Stimulated activated CD4-positive, alpha-beta T cell treated with anti-CD3 and anti-CD28 coated beads, Interleukin-1b, Interleukin-23, amount 100 ng/mL, for 4 hours (primary cell): ENCODE measurements at places on chromosomes 4 and X.

DNA sequence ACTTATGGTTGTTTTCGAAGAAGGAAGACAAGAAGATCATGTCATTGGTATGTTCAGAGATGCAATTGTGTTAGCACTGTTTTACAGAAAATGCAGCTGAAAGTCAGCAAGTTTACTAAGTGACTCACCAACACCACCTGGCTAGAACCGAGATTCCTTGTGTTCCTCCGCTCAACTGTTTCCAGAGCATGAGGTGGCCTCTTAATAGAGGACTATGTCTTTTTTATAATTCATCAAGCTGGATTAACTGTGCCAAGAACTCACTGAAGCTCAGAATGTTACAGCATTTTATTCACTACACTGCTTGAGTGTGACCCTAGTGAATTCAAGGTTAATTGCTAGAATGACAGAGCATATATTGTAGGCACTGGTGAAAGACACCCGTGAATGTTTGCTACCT lies 1573.5 kb upstream of the TENM3 start:
- no peak for DNase-seq

DNA sequence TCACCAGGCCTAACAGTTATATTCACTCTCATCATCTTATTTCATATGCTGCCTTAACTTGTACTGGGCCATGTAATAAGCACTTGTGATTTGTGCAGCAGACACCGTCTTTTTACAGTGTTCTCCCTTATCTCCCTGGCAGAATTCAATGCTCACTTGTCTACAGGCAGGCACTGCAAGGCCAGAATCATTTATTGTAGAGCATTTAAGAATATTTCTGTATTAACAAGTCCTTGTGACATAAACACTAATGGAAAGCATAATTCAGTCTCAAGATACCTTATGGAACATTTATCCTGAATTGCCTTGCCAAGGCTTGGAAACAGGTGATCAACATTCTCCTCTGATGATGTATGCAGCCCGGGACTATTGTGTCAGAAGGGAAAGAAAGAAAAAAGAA lies 808.9 kb downstream of the STPG2 start:
- DNase-seq: no peak

DNA sequence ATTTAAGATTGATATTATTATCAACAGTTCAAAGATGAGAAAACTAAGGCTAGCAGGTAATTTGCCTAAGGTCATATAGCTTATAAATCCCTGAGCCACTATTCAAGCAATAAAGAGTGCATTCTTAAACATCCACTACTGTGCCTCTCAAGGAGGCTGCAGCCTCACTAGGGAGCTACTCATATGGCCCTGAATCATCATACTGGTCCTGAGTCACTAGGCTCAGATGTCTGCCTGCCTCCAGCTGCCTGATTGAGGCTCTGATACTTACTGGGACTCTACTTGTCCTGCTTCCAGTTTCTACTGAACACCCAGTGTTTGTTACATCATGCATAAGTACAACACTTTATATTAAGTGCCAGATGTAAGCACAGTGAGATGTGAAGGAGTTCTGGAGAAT lies 110.7 kb downstream of the AASDH start:
- DNase-seq: no peak

- DNase-seq: no peak
These were observed 7.5 kb upstream of the KLHL5 start for GRCh38 chr4:39054497-39054896.

DNA sequence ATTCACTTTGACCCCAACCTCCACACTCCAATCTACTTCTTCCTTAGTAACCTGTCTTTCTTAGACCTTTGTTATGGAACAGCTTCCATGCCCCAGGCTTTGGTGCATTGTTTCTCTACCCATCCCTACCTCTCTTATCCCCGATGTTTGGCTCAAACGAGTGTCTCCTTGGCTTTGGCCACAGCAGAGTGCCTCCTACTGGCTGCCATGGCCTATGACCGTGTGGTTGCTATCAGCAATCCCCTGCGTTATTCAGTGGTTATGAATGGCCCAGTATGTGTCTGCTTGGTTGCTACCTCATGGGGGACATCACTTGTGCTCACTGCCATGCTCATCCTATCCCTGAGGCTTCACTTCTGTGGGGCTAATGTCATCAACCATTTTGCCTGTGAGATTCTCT lies 344 bp downstream of the OR13H1 start:
- no peak for DNase-seq

DNA sequence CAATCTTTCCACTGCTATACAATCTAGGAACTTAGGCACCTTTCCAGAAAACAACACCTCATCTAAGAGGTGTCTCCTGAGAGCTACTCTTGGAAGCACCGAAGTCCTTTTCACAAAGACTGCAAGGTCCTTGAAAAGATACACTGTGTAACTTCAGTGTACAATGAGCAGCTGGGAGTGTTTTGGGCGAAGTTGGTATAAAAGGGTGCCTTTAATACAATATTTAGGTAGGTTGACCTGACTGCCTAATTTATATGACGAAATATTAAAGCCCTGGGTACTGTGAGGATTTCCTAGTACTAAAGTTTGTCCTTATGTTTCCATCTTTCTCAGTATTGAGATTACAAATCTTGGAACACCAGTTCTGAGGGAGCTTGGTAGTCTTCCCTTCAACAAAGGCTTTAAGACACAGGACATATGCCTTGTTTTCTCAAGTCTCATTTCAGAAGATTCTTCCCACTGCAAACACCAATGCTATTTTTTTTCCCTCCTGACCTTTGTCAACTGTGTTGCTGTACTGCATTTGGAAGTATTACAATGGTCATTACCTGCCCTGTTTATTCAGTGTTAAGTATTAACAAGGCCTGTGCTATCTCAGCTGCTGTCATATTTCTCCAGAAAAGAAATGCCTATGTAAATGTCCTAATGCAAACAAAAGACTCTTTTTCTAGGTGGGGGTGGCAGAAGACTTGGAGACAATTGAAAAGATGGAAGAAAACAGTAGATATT lies 134.2 kb downstream of the MAML3 start:
- DNase-seq: no peak
